Endothelial cell of umbilical vein (primary cell): ENCODE measurements at places on chromosomes 4 and X. TPM values are rescaled to one million over a fixed set of nuclear protein-coding genes. Genes with fewer than 3 reads are reported as not detected.

PCDH19 gene
- 1.2 and 4.3 TPM in 2 replicates for total RNA-seq

HUWE1 gene
- 193 and 210 TPM in 2 replicates for total RNA-seq

PNPLA4 gene
- total RNA-seq, result 7.7 and 8.8 TPM in 2 replicates

COL25A1 gene
- total RNA-seq, result 3.5 and 3.9 TPM in 2 replicates

TMEM150C gene
- total RNA-seq, result 6.5 and 6.6 TPM in 2 replicates

PWWP3B gene
- total RNA-seq, result not detected in 2 replicates
